Left lung (tissue), 14 donors: ENCODE measurements at places on chromosomes 6 and 20. TPM values are rescaled to one million over a fixed set of nuclear protein-coding genes. Genes with fewer than 3 reads are reported as not detected.

The FILIP1 gene
- 14.4 TPM for total RNA-seq

The SCUBE3 gene
- 2.2 TPM for total RNA-seq

The HM13 gene
- total RNA-seq: 282 TPM

The VGLL2 gene
- not detected for total RNA-seq

The KCNB1 gene
- total RNA-seq: 0.26 TPM

The OPN5 gene
- total RNA-seq: not detected

The ANKEF1 gene
- 6.1 TPM for total RNA-seq

The JPH2 gene
- total RNA-seq: 3.4 TPM

The GJA1 gene
- 71.1 TPM for total RNA-seq

The NELFE gene
- total RNA-seq: 42.9 TPM

GRCh38 chr6:110140650-110141049 lies 38.8 kb downstream of the WASF1 start:
- no peaks in the 10 kb centered on the region for H3K4me1 ChIP-seq
- H3K36me3 ChIP-seq: no peaks in the 10 kb centered on the region
- H3K4me3 ChIP-seq: no peak overlapping the region
- no peak for DNase-seq
- peaks cover 4% of the 10 kb centered on the region for H3K27me3 ChIP-seq
- H3K27ac ChIP-seq: no peak overlapping the region

GRCh38 chr6:72622094-72622940 lies 453 bp downstream of the KCNQ5 start:
- DNase-seq: peak; percentile 15
- no peak overlapping the region for H3K27ac ChIP-seq
- H3K36me3 ChIP-seq: no peaks in the 10 kb centered on the region
- peaks cover 34% of the 10 kb centered on the region for H3K27me3 ChIP-seq

DNA sequence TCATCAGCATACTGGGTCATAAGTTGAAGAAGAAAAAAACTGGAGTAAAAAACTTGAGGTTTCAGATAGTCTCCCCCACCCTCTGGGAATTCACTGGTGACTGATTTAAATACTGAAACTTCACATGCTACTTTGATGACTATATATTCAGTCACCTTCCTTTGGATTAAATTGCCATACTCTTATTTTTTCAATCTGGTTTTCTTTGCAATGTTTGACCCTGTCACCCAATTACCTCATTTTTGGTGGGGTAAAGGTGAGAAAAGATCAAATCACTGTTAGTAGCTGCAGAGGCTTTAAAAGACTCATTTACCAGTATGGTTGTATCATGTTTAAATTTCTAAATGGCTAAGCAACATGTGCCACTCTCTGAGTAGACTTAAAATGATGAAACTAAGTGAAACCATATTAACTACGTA lies 862.7 kb upstream of the FLRT3 start:
- no peaks in the 10 kb centered on the region for H3K4me1 ChIP-seq
- H3K27me3 ChIP-seq: no peaks in the 10 kb centered on the region
- H3K36me3 ChIP-seq: no peaks in the 10 kb centered on the region
- no peak overlapping the region for H3K4me3 ChIP-seq
- DNase-seq: no peak
- H3K27ac ChIP-seq: no peak overlapping the region

GRCh38 chr6:52341561-52342260 lies 20.2 kb upstream of the PAQR8 start:
- peaks cover 5% of the 10 kb centered on the region for H3K4me1 ChIP-seq
- H3K27ac ChIP-seq: peak overlapping the region; percentile 43
- H3K27me3 ChIP-seq: no peaks in the 10 kb centered on the region
- H3K4me3 ChIP-seq: no peak overlapping the region
- no peak for DNase-seq
- no peaks in the 10 kb centered on the region for H3K36me3 ChIP-seq

- no peak overlapping the region for H3K27ac ChIP-seq
- no peak overlapping the region for H3K4me3 ChIP-seq
- H3K36me3 ChIP-seq: peaks cover 39% of the 10 kb centered on the region
- no peaks in the 10 kb centered on the region for H3K27me3 ChIP-seq
These were observed 12.5 kb downstream of the ETV7 start for GRCh38 chr6:36374972-36375371.

DNA sequence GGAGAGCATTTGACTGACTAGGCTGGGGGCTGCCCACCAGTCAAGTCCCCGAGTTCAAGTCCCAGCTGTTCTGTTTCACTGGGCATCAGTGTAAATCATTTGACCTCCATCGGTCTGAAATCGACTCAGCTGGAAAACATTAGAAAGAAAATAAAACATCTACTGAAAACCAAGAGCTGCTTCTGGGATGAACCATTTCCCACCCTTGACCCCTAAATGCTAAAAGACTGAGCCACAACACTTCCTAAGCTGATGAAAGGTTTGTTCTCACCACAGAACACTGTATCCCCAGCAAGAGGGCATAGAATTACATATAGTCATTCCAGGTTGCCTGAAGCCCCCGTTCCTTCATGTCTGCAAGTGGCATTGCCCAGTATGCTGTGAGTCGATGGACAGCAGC lies 237.0 kb upstream of the TAB2 start:
- DNase-seq: no peak
- H3K36me3 ChIP-seq: no peaks in the 10 kb centered on the region
- H3K27me3 ChIP-seq: no peaks in the 10 kb centered on the region
- no peak overlapping the region for H3K4me3 ChIP-seq
- no peaks in the 10 kb centered on the region for H3K4me1 ChIP-seq

DNA sequence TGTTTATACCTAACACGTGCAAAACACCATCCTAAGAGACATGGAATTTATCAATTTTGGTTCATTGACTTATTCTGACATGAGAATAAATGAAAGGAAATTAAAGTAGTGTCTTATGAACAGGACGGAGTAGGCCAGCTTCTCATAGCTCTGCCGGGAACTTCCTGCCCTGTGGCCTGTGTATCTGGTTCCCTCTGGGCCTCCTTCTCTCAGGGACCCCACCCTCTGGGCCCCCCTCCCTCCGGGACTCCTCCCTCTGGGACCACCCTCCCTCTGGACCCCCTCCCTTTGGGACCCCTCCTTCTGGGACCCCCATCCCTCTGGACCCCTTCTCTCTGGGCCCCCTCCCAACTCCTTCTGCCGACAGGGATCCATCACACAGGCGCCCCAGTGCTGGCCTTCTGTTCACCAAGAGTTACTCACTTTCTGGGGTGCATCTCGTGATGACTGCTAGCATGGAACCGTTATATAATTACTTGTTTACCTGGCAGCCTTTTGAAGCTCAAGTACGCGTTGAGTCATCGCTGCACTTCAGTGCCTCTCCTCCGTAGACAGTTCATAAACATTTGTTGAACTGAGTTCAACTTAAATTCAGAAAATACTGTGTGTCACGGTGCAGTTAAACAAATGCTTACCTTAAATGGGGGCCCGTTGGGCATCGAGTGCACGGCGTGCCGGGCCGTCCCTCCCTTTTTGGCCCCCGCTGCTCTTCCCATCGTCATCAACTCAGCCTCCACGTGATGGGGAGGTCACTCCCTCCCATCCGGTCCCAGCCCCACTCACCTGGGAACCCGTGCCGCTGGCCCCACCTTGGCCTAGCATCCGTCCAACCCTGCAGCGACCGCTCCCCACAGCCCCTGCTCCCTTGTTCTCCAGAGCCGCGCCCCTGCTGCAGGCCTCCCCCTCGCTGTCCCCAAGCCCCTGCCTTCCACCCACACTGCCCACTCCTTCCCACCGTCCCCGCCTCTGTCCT lies 8.1 kb downstream of the CCR6 start:
- no peaks in the 10 kb centered on the region for H3K36me3 ChIP-seq
- DNase-seq: no peak
- H3K4me3 ChIP-seq: no peak overlapping the region
- no peak overlapping the region for H3K27ac ChIP-seq
- no peaks in the 10 kb centered on the region for H3K27me3 ChIP-seq

DNA sequence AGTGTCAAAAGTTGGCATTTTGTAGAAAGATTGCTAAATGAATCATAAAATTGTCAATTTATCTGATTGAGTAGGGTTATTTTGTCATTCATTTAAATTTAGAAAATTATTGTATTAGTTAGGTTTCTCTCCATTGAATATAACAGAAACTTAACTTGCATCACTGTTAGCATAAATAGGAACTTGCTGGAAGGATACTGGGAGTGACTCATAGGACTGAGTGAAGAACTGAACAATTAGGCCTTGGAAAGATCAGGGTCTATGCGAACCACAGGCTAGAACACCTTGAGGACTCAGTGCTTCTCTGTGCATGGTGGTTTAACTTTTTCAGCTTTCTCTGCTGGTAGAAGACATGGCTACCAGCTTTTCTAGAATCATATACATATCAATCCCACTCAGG lies 67.7 kb upstream of the IFNGR1 start:
- no peak overlapping the region for H3K27ac ChIP-seq
- DNase-seq: no peak
- no peaks in the 10 kb centered on the region for H3K27me3 ChIP-seq
- H3K4me3 ChIP-seq: no peak overlapping the region
- no peaks in the 10 kb centered on the region for H3K36me3 ChIP-seq
- no peaks in the 10 kb centered on the region for H3K4me1 ChIP-seq

GRCh38 chr20:13430346-13431002 lies 208.3 kb downstream of the TASP1 start:
- H3K4me1 ChIP-seq: no peaks in the 10 kb centered on the region
- H3K36me3 ChIP-seq: peaks cover 11% of the 10 kb centered on the region
- no peak for DNase-seq
- H3K4me3 ChIP-seq: no peak overlapping the region
- peak overlapping the region; percentile 18 for H3K27ac ChIP-seq

DNA sequence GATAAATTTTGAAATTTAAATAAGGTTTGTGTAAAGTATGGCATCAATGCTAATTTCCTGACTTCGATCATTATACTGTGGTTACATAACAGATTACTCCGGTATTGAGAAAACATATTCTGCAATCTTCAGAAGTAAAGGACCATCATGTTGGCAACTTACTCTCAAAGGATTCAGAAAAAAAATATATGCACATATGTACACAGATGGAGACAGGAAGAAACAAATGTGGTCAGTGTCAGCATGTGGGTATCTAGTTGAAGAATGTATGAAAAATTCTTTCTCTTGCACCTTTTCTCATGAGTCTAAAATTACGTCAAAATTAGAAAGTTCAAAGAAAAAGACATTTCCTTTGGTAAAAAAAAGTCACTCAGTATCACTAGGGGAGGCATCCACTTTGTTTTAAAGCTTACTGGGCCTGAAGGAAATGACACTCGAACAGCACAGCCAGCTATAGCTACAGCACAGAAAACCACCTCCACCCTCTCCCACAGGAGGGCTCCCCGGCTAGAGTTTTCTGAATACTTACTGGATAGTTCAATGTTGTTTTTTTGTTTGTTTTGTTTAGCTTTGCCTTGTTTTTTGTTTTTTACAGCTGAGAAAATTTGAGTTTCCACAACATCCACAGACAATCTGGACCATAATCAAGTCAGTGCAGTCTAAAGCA lies 317.2 kb upstream of the AGPAT4 start:
- no peak for DNase-seq
- H3K4me3 ChIP-seq: no peak overlapping the region
- no peaks in the 10 kb centered on the region for H3K4me1 ChIP-seq
- no peak overlapping the region for H3K27ac ChIP-seq
- no peaks in the 10 kb centered on the region for H3K36me3 ChIP-seq
- no peaks in the 10 kb centered on the region for H3K27me3 ChIP-seq

DNA sequence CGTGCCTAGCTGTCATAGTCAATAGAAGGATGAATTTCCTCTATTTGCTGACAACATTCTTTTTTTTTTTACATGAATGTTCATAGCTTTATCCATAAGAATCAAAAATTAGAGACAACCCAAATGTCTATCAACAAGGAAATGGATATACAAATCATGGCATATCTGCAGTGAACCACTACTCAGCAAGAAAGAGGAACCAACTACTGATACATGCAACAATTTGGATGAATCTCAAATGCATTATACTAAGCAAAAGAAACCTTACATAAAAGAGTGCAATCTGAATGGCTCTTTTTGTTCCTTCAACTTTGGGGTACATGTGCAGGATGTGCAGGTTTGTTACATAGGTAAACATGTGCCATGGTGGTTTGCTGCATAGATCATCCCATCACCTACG lies 17.7 kb upstream of the MCM9 start:
- no peaks in the 10 kb centered on the region for H3K36me3 ChIP-seq
- no peak overlapping the region for H3K4me3 ChIP-seq
- H3K27me3 ChIP-seq: no peaks in the 10 kb centered on the region
- no peak for DNase-seq
- no peak overlapping the region for H3K27ac ChIP-seq
- no peaks in the 10 kb centered on the region for H3K4me1 ChIP-seq

DNA sequence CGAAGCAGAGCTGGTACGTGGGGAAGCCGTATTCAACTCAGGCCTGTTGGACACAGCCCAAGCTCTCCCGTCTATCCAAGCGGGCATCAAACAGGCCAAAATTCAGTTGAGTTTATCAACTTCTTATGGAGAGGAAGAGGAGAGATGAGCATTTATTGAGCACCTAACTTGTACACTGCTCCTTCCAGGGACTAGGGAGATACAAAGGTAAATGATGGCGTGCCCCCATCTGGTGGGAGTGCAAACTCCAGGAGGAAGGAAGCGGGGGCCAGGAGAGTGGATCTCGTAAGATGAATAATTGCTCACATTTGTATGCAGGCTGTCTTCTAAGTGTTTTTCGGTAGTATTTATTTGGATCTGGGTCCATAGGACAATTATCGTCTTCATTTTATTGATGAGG lies 146.6 kb downstream of the SOBP start:
- no peak overlapping the region for H3K4me3 ChIP-seq
- no peaks in the 10 kb centered on the region for H3K4me1 ChIP-seq
- no peak overlapping the region for H3K27ac ChIP-seq
- H3K27me3 ChIP-seq: peaks cover 52% of the 10 kb centered on the region
- no peaks in the 10 kb centered on the region for H3K36me3 ChIP-seq

DNA sequence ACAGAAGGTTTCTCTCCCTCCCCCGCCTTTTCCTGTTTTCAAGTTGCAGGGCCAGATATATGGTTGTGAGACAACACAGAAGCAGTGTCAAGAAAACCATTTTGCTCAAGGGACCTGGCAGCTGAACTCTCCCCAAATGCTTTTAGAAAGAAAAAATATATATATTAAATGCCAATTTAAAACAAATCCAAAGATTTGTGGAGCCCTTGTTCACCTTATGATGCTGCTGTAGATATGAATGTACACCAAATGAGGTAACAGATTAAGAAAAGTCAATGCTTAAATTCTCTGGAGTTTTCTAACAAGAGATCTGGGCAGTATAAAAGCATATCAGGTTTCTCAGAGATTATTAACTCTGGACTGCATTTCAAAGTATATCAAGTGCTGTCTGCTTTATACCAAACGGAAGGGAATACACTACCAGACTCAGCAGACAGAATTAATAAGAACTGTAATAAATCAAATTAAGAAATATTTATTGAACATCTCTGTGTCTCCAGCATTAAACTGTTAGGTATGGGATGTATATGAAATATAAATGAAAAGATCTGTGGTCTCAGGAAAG lies 357.5 kb downstream of the HDGFL1 start:
- no peaks in the 10 kb centered on the region for H3K36me3 ChIP-seq
- H3K27me3 ChIP-seq: no peaks in the 10 kb centered on the region
- H3K4me1 ChIP-seq: no peaks in the 10 kb centered on the region
- no peak for DNase-seq
- H3K27ac ChIP-seq: no peak overlapping the region
- H3K4me3 ChIP-seq: no peak overlapping the region

- H3K4me1 ChIP-seq: peaks cover 56% of the 10 kb centered on the region
- no peaks in the 10 kb centered on the region for H3K27me3 ChIP-seq
- peak overlapping the region; percentile 100 for H3K4me3 ChIP-seq
- DNase-seq: no peak
- H3K27ac ChIP-seq: peak overlapping the region; percentile 80
These were observed 686 bp downstream of the ZGPAT start for GRCh38 chr20:63708301-63709148.

- H3K27me3 ChIP-seq: no peaks in the 10 kb centered on the region
- no peaks in the 10 kb centered on the region for H3K36me3 ChIP-seq
- no peaks in the 10 kb centered on the region for H3K4me1 ChIP-seq
- DNase-seq: no peak
- no peak overlapping the region for H3K4me3 ChIP-seq
These were observed 252.3 kb downstream of the NKAIN2 start for GRCh38 chr6:124055963-124056362.

- no peaks in the 10 kb centered on the region for H3K36me3 ChIP-seq
- no peak overlapping the region for H3K4me3 ChIP-seq
- H3K4me1 ChIP-seq: peaks cover 5% of the 10 kb centered on the region
These were observed 94.6 kb upstream of the INSM1 start for GRCh38 chr20:20273286-20273685.
